ENCODE measurements at places on chromosomes 16 and 17.

- no peak for DNase-seq
These were observed 1.3 kb upstream of the SP2 start for GRCh38 chr17:47894498-47895346.

DNA sequence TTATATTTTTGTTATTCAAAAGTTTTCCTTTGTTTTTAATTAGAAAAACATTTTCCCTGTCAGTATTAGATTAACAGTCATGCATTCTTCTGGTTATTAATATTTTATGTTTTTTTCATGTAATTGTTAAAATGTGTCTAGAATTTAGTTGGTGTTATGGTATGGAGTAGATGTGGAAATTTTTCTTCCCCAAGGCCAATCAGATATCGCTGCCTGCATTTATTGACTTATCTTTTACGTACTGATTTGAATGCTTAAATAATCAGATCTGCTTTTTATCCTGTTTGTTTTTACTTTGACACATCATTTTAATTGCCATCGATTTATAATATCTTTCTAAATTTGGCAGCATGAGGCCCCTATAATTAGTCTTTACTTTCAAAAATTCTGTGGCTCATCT is 13.6 kb downstream of the FTO start:
- DNase-seq = no peak

DNA sequence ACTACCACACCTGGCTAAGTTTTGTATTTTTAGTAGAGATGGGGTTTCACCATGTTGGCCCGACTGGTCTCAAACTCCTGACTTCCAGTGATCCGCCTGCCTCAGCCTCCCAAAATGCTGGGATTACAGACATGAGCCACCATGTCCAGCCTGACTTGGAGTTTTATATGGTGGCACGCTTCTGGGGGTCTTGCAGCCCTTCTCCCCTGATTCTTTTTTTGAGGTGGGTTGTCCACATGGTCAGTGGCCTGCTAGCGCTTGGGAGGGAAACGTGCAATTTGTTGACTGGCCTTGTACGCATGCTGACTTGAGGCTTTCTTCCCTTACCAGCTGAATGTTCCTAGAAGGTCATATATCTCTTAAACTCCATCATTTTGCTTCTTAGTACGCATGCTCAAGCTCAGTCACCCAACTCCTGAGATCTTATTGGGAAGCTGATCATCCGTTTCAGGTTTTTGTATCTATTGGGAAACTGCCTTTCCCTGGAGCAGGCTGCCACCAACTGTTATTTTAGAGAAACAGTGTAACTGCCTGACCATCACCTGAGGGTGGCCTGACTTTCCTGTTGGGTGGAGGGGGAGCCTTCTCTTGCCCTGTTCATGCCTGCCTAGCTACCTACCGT is 13.7 kb upstream of the LDHD start:
- DNase-seq = no peak

DNA sequence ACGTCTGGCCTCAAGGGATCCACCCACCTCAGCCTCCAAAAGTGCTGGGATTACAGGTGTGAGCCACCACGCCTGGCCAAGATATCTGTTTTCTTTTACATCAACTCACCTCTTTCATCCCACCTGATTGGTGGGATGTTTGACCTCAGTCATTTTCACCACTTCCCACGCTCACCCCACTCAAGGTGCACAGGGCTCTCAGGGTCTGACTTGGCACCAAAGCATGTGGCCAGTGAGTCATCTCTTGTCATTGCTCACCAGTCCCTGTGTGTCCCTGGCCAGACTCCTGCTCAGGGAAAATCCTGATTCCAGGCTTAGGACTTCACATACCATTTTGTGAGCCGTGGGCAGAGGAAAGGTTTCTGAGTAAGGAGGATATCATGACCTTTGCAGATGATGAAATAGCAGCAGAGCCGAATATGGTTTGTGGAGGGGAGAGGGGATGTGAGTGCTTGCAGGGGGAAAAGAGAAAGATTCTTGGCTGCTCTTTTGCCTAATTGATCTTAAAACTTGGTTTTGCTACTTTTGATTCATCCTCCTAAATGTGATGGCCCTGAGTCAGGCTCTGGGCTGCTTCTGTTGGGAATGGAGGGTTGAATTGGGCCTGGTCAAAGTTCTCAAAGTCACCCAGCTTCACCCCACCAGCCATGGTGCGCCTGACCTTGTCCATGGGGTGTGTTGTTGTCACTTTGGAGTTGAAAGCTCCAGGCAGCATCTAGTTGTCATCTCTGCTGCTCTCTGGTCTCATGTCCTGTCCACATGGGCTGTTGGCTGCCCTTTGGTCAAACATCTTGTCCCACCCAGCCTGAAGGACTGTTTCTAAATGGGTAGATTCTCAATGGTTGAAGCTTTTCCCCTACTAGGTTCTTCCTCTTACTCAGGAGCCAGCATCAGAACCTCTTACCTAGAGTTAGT is 6.0 kb upstream of the KCNH6 start:
- DNase-seq = peak; percentile 44

DNA sequence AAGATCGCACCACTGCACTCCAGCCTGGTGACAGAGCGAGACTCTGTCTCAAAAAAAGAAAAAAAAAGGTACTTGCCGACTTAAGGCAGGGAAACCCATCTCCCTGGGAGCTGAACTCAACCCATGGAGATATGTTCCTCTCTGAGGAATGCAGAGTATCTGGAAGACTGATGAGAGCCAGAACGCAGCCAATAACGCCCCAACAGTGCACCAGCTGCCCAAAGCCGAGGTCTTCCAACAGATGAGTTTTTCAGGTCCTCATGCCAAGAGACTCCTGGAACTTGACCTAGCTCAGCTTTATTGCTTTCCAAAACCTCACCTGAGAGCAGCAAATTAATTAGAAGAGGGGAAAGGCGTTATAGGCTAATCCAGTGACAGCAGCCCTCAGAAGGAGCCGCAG is 9.4 kb downstream of the ELAC2 start:
- DNase-seq = no peak

Measured in GM12865 (cell line).